Stimulated activated naive CD4-positive, alpha-beta T cell (primary cell): ENCODE measurements at places on chromosomes 7 and 10.

- DNase-seq = no peak
Measured at GRCh38 chr7:8089036-8089780, 120.6 kb downstream of the GLCCI1 start.

- no peak for DNase-seq
Measured at GRCh38 chr7:41735206-41735605, 32.3 kb upstream of the INHBA start.

GRCh38 chr7:116733924-116734580 lies 62.1 kb downstream of the MET start:
- no peak for DNase-seq

GRCh38 chr7:151411551-151411950 lies 1.7 kb upstream of the WDR86 start:
- no peak for DNase-seq

- no peak for DNase-seq
Measured at GRCh38 chr7:100485471-100485876, 1.7 kb downstream of the NYAP1 start.

- DNase-seq = no peak
Measured at GRCh38 chr7:143728333-143728862, 29.1 kb downstream of the CTAGE6 start.

GRCh38 chr7:27424231-27424630 lies 181.6 kb downstream of the EVX1 start:
- no peak for DNase-seq

DNA sequence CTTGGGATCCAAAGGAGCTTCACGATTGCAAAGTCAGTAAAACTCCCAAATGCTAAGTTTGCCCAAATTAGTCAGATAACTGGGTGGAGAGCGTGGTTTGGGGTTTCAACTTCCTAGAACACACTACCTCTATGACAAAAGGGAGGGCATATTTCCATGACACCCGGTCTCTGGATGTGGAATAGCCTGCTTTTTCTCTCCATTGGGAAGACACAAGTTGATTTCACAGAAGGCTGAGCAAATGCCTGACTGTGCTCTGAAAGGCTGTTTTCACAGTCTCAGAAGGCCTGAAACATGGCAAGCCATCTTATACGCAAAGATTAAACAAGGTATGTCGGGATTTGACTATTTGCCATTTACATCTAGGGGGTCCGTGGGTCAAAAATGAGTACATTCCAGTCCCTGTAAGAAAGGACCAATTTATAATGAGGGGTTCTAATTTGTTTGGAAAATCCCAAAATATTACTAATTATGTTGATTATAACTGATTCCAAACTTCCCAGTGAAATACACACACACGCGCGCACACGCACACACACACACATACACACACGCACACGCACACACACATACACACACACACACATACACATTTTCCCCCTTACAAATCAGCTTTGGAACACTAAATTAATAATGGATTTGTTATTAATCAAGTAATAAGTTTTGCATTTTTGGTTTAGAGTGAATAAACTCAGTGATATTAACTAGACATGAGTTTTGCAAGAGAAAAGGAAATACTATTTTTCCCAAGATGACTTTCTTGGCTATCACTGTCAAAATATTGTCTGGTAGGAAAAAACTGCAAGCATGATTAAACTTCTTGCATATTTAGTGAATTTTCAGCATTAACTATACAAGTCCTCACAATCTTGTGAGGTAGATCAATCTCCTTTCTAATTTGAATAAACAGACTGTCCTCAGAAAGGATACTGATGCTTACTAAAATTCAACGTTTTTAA lies 105.0 kb downstream of the PRTFDC1 start:
- DNase-seq = no peak
